ENCODE measurements at places on chromosomes 2 and 18.

DNA sequence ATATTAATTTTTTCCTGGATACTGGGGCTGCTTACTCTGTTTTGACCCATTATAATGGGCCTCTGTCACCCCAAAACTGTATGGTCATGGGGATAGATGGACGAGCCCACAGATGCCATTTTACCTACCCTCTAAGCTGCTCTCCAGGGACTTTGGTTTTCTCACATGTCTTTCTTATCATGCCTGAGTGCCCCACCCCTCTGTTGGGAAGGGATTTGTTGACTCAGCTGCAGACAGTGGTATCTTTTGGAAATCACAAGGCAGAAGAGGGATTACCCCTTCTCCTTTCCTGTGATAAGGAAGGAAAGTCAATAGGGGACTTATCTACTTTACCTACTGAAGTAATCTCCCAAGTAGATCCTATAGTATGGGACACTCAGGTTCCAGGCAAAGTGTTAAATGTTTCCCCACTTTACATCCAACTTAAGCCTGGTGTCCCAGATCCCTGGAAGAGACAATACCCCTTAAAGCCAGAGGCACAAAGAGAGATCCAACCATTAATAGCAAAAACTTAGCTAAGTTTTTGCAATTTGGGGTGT is 182.7 kb downstream of the RNF152 start:
- DNase-seq: no peak

DNA sequence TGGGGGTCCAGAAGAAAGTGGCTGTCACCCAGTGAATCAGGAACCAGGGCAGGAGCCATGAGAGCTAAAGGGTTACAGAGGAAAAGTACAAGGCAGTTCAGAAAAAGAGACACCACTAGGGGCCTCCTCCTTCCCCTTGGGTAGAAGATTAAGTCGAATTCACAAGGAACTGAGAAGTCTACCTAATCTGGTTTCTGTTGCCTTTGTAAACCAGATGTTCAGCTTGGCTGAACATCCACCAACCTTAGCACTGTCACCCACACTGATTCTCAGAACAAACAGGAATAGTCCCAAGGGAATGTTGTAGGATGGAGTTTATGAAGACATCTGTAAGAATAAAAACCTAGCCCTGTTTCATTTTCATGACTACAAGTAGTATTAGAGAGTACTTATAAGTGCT is 90.4 kb upstream of the NOSTRIN start:
- DNase-seq: peak; percentile 61

GRCh38 chr2:173232956-173233744 is 121.5 kb upstream of the CDCA7 start:
- no peak for DNase-seq

GRCh38 chr18:9637036-9637767 is 22.8 kb upstream of the PPP4R1 start:
- DNase-seq: no peak
